ENCODE measurements at places on chromosomes 1 and 21.
A peak's percentile ranks its signal among the peaks of the same experiment; 100 is the strongest.

DNA sequence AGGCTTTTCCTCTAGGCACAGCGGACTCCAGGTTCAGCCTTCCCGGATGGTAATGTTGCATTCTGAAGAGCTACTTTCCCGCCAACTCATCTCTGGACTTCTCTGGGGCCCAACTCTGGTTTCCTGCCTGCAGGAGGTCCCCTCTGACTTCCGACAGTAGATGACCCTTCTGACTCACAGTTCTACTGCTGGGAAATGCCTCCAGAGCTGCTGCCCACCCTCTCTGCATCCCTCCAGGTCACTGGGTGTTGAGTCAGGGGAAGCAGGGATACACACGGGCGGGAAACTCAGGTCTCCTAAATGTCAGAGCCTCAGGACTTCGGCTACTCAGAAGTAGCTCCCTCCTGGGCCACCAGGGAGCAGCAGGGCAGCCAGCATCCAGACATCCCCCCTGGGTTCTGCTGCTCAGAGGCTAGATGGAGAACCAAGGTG, 2.1 kb upstream of the KIF21B start:
- DNase-seq = no peak

DNA sequence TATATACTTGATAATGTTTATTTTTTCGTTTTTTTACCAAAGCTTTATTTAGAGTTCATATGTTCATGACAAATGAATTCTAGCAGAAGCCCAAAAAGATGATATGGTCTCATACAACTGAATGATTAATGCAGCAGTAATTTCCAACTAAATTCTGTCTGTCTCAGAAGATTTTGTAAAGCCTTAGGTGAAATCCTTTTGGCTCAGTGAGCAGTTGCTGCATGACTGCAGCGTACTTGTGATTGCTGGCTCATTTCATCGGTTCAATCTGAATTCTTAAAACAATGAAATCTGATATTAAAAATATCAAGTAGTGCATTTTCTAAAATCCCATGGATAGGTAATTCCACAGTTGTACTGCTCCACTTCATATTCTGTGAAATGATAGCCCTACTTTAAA, 73.2 kb downstream of the AK5 start:
- no peak for DNase-seq

GRCh38 chr1:62437273-62437940, 558 bp downstream of the USP1 start:
- no peak for DNase-seq

- no peak for DNase-seq
These were observed 25.6 kb downstream of the TRABD2B start for GRCh38 chr1:47971385-47972160.

GRCh38 chr1:7539769-7540175, 231.3 kb upstream of the VAMP3 start:
- peak; percentile 21 for DNase-seq

DNA sequence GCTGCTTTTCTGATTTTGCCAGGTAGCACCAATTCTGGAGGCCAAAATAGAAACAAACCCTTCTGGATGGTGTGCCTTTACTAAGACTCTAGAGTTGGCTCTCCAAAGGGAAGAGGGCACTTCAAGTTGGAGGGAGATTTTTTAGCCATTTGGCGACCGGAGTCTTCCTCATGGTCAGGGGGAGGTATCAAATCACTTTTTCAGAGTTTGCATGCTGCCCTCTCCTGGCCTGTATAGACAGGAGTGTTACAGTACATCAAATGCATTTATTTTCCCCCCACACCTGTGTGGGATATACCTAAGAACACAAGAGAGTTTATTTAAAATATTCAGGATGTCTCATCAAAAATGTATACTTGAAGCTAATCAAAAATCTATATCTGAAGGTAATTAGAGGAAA, 3.2 kb downstream of the GREM2 start:
- DNase-seq = peak; percentile 19

GRCh38 chr1:178075333-178075732, 18.6 kb upstream of the RASAL2 start:
- no peak for DNase-seq

GRCh38 chr1:70675737-70676156, 264.7 kb downstream of the CTH start:
- peak; percentile 6 for DNase-seq

DNA sequence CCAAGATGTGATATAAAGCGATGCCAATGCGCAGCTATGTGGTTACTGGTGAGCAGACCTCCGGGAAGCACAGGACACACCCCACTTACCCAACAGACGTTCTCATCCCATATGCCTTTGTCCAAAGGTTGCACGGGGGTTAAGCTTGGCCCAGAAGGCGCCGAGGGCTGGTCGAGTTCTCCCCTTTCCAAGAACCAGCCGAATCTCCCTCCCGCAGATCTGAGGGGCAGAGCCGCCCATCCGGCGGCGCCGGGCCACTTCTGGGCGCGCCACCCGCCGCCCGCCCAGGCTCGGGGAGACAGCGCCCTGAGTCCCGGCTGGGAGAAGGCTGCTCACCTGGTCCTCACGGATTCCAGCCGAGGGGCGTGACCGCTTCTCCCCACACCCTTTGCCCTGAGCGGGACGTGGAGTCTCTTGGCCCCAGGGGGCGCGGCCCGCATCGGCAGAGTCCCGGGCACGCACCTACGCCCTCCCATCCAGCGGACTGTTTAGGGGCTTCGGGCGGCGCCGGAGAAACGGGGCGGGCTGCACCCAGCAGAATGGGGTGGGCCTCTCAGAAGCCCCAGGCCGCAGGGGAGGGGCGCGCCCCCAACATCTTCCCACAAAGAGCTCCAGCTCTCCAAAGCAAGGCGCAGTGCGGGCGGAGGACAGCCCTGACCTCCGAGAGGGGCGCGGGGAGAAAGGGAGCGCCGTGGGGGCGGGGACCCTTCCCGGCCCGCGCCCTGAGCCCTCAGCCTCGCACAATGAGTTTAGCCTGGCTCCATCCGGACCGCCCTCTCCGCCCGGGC, 615 bp downstream of the GPR161 start:
- no peak for DNase-seq

GRCh38 chr21:45270306-45270821, 17.3 kb downstream of the POFUT2 start:
- DNase-seq = no peak

GRCh38 chr1:26994020-26994786, 711 bp downstream of the TRNP1 start:
- DNase-seq = no peak

DNA sequence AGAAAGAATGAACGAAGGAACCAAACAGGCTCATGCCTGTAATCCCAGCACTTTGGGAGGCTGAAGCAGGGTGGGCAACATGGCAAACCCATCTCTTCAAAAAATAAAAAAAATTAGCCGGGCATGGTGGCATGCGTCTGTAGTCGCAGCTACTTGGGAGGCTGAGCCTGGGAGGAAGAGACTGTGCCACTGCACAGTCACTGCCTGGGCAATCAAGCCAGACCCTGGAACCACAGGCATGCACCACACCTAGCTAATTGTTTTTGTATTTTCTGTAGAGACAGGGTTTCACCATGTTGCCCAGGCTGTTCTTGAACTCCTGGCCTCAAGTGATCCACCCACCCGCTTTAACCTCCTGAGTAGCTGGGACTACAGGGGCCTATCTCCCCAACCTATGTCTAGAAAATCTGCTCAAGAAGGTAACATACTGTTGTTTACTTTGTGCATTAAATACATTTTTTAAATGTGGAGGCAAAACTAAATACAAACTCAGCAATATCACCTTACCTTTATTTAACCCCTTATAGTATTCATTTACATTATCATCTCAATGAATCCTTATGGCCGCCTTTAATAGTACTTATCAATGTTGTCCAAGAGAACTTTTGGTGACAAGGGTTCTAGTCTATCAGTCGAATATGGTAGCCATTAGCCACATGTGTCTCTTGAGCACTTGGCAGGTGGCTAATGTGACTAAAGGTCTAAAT, 2.7 kb downstream of the KHDC4 start:
- no peak for DNase-seq

DNA sequence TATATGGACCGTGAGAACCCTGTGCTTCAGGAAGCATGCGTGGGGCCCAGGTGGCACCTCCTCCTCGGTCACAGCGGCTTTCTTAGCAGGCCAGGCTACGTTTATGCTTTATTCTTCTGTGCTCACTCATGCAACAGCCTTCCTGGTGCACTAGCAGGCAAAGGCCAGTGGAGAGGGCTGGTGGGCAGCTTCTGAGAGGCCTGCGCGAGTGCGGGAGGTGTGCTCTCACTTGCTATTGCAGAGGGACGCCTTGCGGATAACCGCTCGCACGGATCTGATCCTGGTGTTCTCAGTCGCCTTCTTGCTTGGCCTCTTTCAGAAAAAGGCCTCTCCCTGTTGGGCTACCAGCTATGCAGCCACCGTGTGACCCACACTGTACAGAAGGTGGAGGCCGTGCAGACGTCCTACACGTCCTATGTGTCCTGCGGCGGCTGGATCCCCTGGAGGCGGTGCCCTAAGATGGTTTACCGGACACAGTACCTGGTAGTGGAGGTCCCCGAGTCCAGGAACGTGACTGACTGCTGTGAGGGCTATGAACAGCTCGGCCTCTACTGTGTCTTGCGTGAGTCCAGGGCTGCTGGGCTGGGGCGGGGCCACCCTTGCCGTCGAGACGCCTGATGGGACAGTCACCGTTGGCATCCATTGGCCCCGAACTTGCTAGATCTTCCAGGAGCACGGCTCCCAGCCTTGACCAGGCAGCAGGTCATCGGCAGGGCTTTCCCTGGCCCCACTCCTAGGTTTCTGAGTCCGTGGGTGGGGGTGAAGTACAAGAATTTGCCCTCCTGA, 4.8 kb downstream of the UMODL1 start:
- DNase-seq = no peak
